ENCODE measurements at places on chromosomes 13 and 19.

DNA sequence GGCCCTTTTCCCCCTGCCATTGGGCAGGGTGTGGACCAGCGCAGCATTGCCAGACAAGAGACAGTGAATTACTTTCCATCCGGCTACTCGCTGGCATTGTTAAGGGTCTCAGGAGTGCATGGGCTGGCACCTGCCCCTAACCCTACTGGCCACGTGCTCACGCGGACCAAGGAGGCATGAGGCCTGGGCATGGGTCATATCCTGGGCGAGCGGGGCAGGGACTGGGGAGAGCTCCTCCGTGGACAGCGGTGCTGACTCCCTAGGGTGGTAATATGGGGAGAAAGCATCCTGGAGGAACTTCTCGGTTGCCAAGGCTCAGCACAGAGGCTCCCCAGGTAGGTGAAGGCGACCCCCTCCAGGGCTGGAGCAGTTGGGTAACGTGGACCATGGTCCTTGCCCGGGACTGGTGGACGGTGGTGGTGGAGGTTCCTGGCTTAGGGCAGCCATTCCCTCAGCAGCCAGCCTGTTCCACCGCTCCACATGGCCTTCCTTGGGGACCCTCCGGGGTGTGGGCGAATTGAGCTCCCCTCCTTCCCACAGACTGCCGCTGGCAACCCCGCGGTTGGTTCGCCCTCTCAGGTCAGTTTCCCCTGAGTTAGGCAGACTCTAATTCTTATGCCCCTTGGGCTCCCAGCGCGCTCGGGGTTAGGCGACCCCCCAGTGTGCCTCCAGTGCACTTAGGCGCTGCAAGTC, 465.1 kb downstream of the SLITRK5 start:
- DNase-seq: no peak

DNA sequence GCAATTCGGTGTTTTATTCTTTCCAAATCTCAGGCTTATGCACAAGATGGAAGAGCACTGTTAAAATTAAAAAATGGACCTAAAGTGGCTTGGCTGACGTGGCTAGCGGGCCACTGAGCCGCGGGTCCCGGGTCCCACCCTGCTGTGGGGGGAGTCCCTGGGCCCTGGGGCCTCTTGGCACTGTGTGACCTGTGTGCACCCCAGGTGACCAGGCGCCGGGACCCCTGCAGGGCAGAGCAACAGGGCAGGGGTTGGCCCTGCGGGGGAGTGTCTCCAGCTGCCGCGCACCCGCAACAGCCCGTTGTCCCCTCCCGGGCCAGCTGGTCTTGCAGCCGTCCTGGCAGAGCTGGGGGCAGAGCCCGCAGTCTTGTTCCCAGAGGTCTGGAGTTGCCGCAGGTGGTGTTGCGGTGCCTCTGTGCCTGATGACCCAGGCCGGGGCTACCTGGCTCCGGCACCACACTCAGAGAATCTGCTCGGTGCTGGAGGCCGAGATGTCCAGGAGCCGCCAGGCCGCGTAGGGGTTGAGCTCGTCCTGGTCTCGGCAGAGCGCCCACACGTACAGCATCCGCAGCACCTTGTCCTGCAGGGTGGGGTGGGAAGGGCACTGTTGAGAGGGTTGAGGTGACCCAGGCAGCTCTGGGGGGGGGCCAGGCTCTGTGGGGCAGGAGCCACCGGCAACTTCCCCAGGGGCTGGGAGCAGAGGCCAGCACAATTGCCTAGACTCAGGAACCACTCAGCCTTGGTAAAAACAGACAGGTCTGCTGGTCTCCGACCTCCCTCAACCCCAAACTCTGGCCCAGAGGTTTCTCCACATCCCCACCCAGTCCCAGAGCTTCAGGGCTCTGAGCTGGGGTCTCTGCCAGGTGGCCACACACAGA, 1.0 kb upstream of the CTXN1 start:
- DNase-seq: no peak

- peak; percentile 84 for DNase-seq
These were observed 61.8 kb downstream of the AKAP11 start for GRCh38 chr13:42333613-42334328.

DNA sequence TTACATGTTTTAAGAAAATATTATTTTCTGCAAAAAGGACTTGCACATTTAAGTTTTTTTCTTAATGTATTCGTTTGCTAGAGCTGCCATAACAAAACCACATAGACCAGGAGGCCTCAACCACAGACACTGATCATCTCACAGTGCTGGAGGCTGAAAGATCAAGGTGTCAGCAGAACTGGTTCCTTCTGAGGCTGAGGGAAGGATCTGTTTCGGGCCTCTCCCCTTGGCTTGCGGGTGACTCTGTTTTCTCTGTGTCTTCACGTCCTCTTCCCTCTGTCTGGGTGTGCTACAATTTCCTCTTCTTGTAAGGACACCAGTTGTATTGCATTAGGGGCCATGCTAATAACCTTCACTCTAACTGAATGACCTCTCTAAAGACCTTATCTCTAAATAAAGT, 364.2 kb downstream of the IRS2 start:
- DNase-seq: peak; percentile 13

DNA sequence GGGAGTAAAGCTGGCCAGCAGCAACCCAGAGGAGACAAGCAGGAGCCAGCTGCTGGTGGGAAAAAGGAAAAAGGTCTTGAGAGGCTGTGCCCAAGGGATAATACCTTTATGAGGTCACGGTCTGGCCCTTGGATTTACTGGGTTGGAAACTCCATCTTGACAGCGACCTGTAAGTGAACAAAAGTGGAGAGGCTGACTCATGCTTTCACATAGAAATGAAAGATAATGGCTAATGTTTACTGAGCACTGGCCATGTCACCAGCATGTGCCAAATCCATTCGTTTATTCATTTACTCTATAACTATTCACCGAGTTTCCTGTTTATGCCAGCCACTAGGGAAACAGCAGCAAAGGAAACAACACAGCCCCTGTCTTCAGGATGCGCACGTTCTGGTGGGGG, 4.7 kb downstream of the VRK3 start:
- no peak for DNase-seq

DNA sequence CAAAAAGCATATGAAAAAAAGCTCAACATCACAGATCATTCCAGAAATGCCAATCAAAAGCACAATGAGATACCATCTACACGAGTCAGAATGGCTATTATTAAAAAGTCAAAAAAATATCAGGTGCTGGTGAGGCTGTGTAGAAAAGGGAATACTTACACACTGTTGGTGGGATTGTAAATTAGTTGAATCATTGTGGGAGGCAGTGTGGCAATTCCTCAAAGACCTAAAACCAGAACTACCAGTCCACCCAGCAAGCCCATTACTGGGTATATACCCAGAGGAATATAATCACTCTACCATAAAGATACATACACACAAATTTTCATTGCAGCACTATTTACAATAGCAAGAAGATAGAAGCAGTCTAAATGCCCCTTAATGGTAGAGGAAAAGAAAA, 529.9 kb downstream of the SLITRK1 start:
- DNase-seq: peak; percentile 2

GRCh38 chr13:71030784-71031183, 836.2 kb downstream of the DACH1 start:
- DNase-seq: no peak

DNA sequence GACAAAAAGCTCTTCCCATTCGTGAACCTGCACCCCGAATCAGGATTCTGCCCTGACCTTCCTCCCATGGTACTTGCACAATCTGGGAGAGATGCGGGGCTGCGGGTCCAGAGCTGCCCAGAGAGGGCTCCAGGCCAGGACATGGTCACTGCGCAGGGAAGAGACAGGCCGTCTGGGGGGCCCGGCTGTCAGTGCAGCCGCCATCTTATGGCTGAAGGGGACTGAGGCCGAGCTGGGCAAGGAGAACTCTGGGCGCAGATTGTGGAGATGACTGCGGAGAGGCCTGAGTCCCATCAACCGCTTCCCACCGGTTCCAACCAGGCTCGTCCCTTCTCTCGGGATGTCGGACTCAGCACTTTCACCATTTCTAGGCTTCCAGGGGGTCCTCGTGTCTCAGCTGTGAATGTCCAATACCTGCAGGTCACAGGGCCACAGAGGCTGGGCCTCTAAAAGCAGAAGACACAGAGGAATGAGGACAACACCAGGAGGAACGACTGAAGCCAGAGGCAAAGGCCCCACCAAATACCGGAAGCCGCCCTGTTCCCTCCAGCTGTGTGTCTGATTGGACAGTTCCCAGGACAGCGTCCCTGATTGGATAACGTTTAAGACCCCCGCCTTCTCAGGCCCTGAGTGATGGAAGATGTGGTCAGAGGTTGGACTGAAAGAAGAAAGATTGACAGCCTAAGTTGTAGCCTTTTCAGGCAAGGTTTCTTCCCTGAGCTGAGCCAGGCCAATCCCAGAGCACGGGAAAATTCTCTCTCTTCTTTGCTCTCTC, 117.1 kb upstream of the ZNF91 start:
- no peak for DNase-seq

DNA sequence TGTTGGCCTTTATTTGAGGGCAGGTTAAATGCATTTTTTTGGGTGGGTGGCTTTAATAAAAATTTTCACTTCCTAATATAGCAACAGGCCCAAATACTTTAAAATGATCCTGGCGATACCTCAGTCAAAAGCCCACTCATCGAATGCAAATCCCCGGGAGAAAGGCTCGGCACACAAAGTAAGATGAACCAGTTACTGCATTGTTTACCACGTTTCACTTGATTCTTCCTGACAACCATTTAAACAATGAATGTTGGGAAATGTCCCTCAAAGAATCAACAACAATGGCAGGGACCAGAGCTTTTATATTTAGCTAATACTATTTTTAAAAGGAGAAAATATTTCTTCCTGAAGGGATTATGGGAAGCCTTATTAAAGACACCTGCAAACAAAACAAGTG, 187.7 kb downstream of the ABCC4 start:
- no peak for DNase-seq

GRCh38 chr19:14482172-14482941, 7.2 kb upstream of the PTGER1 start:
- DNase-seq: no peak

DNA sequence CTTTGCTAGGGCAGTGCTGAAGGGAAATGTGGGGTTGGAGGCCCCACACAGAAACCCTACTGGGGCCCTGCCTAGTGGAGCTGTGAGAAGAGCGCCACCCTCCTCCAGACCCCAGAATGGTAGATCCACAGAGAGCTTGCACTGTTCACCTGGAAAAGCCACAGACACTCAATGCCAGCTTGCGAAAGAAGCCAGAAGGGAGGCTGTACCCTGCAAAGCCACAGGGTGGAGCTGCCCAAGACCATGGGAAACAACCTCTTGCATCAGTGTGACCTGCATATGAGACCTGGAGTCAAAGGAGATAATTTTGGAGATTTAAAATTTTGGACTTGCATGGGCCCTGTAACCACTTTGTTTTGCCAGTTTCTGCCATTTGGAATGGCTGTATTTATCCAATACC, 615.4 kb upstream of the MIR17HG start:
- no peak for DNase-seq

- DNase-seq: no peak
These were observed 89.2 kb downstream of the PTPRS start for GRCh38 chr19:5251096-5252065.

GRCh38 chr13:93361703-93362102, 135.1 kb downstream of the GPC6 start:
- DNase-seq: no peak

DNA sequence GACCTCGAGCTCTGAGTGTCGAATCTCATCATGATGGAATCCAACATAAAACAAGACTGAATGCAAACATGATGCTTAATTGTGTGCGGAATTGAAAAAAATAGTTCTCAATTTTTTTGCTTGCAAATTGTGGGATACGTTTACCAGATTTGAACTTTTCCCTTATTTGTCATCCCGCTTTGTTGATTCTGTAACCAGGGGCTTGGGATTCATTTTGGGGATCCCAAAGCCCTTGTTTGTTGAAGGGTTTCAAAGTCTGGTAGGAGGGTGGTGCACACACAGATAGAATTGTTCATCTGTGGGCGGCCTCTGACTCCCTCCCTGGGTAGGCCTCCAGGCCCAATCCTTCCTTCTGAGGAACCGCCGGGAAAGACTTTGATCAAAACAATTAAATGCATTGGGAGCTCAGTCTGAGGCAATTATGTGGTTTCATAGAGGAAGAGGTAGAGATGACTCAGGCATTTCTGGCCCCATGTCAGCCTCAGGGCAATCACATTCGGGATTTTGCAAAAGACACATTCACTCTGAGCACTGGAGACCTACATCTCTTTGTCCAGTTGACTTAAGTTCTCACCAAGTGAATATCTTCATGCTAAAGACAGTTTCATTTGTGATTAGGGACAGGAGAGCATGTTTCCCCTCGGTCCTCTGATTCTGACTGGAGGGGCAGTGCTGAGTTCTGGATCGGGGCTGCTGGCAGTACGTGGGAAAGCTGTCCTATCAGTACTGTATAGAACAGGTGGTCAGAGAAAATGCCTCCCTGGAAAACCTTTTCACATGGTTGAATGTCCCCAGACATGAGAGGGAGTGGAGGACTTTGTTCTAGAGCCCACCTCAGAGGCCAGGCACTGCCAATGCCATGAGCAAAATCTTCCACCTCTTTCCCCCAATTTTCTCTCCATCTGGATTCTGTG, 27.8 kb upstream of the IGFL4 start:
- DNase-seq: peak; percentile 86

GRCh38 chr13:32589471-32589870, 3.2 kb downstream of the PDS5B start:
- DNase-seq: no peak

All from choroid plexus epithelial cell (primary cell).